ENCODE measurements at places on chromosomes 2 and 18.

GRCh38 chr2:162265666-162266459 lies 22.6 kb upstream of the FAP start:
- no peak for DNase-seq

GRCh38 chr2:239329284-239329971 lies 71.4 kb downstream of the HDAC4 start:
- no peak for DNase-seq

- DNase-seq = no peak
These were observed 155.6 kb upstream of the MGAT5 start for GRCh38 chr2:134098321-134098720.

DNA sequence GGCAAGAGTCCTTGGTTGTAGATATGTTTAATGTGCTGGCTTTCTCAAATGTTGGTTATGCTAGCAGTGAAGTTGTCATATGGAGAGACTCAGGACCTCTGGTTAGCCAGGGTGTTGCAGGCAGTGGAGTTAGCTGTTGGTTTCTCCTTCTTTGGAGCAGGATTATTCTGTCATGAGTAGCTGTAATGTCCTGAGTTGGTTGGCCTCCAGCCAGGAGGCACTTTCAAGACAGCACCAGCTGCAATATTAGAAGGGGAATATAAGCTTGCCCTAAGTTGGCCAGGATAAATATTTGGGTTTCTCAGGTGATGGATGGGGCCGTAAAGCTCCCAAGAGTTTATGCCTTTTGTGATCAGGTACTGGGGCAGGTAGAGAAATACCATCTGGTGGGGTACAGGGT lies 65.5 kb downstream of the MSTN start:
- no peak for DNase-seq

- DNase-seq = no peak
These were observed 8.0 kb upstream of the KDM3A start for GRCh38 chr2:86433137-86433536.

- DNase-seq = no peak
These were observed 47.6 kb downstream of the ODC1 start for GRCh38 chr2:10400568-10400977.

DNA sequence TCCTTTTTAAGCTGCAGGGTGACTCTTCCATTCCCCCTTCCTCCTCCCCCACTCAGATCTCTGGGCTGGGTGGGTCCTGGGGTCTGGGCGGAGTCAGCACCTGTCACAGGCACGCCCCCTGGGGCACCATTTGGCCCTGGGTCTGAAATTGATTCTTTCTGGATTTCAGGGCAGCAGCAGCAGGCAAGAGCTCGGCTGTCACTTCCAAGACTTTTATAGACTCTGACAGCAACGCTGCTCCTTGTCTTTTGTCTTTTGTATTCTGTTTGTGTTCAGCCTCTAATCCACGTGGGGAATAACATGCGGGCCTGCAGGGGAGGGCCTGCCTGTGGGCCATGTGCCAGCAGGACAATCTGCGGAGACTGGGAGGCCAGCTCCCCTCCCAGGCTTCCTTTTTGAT lies 3.9 kb downstream of the BOD1L2 start:
- DNase-seq = no peak

GRCh38 chr2:226483745-226484619 lies 315.6 kb downstream of the IRS1 start:
- no peak for DNase-seq

DNA sequence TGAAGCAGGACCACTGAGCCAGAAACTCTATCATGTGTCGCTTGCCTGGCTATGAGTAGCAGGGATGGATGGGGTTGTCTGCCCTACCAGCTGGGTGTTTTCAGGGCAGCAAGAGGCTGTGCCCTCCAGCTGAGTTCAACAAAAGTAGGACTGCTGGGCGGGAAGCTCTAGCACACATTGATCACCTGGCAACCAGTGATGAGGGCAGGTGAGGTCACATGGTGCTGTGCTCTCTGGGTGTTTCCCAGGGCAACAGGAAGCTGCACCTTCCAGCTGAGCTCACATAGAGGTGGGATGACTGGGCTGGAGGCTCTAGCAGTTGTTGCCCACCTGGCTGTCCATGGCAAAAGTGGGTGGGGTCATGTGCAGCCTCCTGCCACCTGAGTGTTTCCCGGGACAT lies 487.3 kb upstream of the VWC2L start:
- no peak for DNase-seq

DNA sequence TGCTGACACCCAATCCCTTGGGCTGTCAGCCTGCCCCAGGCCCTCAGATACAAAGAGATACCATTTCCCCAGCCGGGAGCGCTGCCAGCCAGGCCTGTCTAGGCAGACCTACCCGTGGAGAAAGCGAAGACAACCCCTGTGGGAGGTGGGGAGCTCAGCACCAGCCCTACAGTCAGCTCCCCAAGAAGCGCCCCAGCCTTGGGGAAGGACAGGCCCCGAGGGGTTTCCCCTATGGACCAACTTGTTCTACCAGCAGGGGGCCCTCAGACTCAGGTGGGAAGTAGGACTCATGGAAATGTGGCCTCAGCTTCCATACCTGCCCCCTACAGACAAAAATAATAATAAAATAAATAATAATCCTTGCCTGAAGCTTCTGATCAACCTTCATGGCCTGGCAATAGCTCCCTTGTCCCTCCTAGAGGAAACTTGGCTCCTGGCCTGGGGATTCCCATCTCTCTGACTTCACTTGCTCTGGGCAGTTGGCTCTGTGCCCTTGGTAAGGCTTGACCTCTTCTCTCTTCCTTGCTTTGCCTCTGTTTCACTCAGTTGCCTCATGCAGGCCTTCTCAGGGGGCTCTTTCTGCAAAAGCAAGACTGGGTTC lies 7.0 kb downstream of the SLC35F6 start:
- no peak for DNase-seq

DNA sequence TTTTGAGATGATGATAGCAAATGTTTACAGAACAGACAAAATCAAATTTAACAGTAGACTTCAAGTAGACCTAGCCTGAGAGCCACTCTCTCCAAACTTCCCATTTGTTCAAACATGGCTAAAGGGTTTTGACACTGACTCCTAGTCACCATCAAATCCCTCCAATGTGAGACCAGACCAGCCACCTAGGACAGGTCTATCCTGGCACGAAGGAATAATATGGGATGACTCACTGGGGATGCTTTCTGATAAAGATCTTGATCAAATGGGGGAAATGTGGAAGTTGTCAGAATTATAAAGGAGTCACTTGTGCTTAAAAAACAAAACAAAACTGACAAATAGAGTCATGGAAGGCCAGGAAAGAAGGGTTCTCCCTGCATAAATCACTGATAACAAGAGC lies 95.7 kb downstream of the EDAR start:
- no peak for DNase-seq

DNA sequence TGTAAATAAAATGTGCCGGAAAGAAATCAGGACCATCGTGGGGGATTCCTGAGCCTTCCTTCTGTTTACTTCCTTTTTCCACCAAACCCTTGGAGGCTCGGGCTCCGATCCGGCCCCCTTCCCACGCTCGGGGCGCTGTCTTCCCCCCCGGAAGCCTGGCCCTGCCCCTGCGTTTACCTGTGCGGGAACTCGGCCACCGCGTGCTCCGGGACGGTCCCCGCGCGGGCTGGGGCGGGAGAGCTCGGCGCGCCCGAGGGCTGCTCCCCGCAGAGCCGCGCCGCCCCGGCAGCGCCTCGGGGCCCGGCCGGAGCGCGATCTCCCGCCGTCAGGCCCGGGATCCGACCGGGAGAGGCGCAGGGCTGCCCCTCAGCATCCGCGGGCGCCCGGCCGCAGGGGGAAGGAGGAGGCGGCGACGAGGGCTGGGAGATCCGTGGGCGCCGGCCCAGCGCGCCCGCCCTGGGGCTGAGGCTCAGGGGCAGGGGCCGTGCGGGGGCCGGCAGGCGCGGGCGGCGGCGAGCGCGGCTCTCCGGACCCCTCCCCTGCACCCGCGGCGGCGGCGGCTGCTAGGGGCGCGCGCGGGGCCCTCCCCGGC lies 435 bp downstream of the ADCY3 start:
- DNase-seq = no peak

GRCh38 chr2:120550893-120551446 lies 184.7 kb upstream of the GLI2 start:
- DNase-seq = no peak

- DNase-seq = no peak
These were observed 52.7 kb downstream of the PID1 start for GRCh38 chr2:229218329-229218921.

DNA sequence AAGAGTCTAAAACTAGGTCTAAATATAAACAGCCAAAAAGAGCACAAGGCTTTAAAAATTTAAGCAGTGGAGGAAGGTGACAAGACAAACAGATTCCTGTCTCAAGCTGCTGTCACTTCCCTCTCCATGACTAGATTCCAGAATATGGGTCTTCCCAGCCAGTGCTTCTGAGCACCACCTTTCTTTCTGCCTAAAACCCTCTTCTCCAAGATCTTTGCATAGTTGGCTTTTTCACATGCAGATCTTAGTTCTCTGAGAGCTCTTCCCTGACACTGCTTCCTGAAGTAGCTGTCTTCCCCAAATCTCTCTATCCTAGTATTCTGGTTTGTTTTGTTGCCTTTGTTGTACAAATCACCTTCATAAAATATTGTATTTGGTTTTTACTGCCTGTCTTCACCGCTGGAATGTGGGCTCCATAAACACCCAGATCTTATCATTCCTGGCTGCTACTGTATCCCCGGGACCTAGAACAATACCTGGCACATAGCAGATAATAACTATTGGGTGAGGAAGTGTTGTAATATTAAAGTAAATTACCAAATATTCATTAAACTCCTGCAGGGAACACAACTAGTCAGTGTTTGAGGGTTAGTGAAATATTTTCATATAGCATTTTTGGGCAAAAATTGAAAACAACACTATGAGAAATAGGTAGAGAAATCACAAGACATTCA lies 150.2 kb downstream of the CCDC85A start:
- DNase-seq = no peak
